CD4-positive, alpha-beta T cell treated with Interleukin-4 for 4 hours (primary cell): ENCODE measurements at places on chromosomes 16 and 17.

DNA sequence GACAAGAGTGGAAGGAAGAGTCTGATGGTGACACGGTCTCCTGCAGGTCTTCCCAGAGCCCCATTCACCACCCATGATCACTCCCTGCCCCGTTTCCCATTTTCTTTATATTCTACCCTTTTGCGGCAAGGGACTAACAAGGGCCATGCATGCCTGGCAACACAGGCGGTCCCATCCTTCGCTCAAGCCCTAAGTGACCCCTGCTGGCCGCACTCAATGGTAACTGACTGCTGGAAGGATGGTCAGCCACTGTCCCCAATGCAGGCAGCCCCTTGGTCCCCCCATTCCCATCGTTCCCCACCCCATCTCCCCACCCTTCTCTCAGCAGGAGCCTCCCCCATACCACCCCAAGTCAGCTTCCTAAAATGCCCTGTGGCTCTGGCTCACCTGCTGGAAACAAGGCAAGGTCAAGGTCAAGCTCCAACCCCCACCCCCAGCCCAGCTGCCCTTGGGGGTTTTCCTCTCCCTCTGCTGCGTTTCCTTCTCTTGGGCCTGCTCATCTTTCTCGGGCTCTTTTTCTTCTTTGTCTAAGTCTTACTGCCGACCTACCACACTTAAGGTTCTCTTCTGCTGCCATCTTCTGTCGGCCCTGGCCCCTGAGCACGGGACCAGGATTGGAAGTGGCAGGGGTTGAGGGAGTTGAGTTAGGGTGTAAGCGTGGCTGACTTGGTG, 116.0 kb downstream of the RPTOR start:
- no peak for DNase-seq

DNA sequence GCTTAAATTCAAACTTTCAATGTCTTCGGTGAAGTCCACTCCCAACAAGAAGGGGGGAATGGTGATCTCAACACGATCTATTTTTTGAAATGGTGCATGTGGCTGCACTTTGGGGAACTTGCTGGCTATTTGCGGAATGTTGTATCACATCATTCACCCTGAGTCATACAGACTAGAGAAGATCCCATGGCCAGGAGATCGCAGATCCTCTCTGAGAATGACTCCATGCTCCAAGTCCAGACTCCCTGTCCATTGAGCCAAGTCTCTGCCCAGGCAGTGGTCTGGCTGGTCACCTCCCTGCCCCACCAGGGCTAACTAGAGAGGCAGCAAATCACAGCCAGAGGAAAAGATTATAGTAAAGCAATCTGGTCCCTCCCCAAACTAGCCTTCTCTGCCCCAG, 120.6 kb downstream of the XYLT1 start:
- no peak for DNase-seq

- no peak for DNase-seq
Observed at GRCh38 chr17:248337-249235, 67.1 kb upstream of the DOC2B start.

GRCh38 chr16:66894948-66895688, 14.8 kb downstream of the PDP2 start:
- DNase-seq = peak; percentile 56

GRCh38 chr16:3659251-3659650, 4.8 kb downstream of the DNASE1 start:
- DNase-seq = no peak

GRCh38 chr17:79114458-79115301, 40.1 kb downstream of the ENGASE start:
- no peak for DNase-seq

- DNase-seq = no peak
Observed at GRCh38 chr16:87332150-87332549, 15.0 kb upstream of the C16orf95 start.

- no peak for DNase-seq
Observed at GRCh38 chr17:8417806-8418205, 17.9 kb upstream of the NDEL1 start.

- DNase-seq = no peak
Observed at GRCh38 chr17:75051941-75052340, 4.9 kb downstream of the KCTD2 start.
